Fibroblast of lung (primary cell): ENCODE measurements at places on chromosomes 13 and 19. TPM values are rescaled to one million over a fixed set of nuclear protein-coding genes. Genes with fewer than 3 reads are reported as not detected.
A peak's percentile ranks its signal among the peaks of the same experiment; 100 is the strongest.

DNA sequence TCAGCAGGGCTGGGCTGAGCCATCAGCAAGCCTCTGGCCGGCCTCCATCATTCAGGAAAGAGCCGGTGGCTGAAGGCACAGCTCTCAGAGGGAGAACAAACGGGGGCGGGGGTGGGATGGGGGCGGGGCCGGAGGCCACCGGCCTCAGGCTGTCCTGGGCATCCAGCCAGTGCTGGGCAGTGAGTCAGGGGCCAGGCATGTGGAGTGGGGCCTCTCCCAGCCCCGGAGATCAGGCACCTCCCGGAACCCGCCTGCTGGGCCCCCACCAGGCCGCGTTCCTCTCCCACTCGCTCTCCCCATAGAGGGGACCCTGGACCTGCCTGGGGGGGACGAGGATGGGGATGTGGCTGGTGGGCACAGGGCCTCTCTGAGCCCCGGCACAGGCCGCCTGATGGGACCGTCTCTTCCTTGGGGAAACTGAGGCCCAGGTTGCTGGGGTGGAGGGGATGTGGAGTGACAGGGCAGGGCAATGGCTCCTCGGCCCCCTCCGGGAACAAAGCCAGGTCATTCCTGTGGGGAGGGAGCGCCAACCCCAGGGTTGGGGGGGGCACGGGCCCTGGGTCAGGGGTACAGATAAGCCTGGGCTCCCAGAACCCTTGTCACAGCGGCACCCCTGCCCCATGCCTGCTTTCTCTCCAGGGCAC, 12.9 kb downstream of the SPC24 start:
- peak; percentile 90 for DNase-seq

DNA sequence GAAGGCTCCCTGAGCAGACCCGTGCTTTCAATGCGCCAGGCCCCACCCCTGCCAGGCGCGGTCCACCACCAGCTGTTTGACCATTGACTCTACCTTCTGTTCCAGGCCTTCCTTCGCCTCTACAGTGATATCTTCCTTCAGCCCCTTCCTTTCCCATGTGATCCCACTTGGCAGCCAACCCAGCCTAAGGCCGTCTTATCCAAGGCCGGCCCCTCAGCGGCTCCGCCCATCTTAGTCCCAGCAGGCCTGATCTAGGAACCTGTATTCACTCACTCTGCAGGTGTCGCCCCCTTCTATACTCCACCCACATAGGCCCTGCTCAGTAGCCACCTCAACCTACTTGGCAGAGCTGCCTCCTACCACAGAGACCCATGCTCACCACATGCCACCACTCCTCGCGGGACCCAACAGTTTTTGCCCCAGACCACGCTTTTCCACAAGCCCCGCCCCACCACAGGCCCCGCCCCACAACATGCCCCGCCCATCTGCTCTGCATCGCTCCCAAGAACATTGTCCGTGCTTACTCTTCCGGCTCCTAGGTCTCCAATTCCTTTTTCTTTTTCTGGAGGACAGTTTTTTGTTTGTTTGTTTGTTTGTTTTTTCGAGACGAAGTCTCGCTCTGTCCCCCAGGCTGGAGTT, 2.9 kb downstream of the RASIP1 start:
- no peak for DNase-seq

DNA sequence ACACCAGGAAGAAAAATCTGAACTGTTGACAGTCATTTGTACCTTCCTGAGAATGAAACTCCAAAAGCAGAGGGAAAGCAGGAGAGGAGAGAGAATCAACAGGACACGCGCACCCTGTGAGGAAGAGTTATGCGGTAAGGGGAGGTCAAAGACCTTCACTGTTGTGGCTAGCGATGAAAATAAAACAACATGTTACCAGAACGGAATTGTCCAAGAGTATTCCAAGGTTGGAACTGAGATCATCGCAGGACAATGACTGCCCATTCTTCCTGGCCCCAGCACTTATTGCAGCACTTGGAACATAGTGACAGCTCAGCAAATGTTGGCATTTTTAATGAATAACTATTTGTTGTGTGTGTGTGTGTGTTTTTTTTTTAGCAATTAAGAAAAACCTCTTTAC, 176.0 kb upstream of the TSC22D1 start:
- no peak for DNase-seq

- no peak for DNase-seq
These were observed 112.5 kb downstream of the COG6 start for GRCh38 chr13:39767791-39768517.

DNA sequence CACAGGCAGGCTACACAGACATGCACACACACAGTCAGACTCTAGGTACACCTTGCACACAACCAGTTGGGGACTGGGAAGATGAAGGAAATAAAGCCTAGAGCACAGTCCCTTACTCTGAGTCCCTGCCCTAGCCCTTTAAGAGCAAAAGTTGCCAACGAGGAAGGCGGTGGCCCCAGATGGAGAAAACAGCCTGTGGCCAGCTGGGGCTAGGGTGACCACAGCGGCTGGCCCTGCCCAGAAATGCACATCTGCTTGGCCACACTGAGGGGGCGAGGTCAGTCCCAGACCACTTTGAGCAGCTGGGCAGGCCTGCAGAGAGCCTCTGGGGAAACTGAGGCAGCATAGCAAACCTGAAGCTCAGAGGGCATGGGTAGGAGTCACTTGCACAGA, 52.3 kb downstream of the PTPRS start:
- peak; percentile 43 for DNase-seq

DNA sequence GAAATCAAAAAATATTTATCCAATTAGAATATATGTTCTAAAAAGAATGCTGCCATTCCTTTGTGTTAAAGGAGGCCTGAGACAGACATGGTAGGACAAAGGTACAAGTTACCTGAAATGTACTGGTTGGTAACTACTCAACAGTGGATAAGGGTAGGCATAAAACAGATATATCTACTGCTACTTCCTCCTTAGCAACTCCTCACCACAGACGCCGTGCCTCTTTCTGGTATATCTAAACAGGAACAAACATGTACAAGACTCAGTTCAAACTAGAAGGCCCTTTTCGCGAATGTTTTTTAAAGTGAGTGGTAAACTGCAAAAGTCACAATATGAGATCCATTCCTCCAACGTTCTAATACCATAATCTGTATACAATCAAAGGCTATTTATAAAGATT, 86.9 kb downstream of the TBC1D4 start:
- DNase-seq, result no peak

GRCh38 chr13:96020155-96020575, 33.0 kb downstream of the UGGT2 start:
- peak; percentile 64 for DNase-seq

GRCh38 chr13:114009590-114010400, 35.9 kb upstream of the C13orf46 start:
- no peak for DNase-seq

DNA sequence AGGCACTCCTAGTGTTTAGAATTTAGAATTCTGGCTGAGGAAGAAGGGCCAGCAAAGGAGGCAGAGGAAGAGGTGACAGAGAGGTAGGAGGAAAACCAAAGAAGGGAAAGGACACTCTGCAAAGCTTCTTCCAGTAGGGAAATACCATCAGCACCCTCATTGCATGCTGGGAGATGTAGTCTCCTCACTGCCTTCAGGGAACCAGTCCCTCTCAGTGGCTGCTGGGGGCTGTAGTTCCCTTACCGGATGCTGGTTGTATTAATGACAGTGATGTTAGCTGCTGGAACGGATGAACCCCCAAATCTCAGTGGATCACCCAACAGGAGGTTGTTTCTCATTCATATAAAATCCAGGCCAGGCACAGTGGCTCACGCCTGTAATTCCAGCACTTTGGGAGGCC, 10.1 kb downstream of the GRIN2D start:
- DNase-seq, result peak; percentile 67

The PLIN5 gene
- total RNA-seq, result not detected in 2 replicates

DNA sequence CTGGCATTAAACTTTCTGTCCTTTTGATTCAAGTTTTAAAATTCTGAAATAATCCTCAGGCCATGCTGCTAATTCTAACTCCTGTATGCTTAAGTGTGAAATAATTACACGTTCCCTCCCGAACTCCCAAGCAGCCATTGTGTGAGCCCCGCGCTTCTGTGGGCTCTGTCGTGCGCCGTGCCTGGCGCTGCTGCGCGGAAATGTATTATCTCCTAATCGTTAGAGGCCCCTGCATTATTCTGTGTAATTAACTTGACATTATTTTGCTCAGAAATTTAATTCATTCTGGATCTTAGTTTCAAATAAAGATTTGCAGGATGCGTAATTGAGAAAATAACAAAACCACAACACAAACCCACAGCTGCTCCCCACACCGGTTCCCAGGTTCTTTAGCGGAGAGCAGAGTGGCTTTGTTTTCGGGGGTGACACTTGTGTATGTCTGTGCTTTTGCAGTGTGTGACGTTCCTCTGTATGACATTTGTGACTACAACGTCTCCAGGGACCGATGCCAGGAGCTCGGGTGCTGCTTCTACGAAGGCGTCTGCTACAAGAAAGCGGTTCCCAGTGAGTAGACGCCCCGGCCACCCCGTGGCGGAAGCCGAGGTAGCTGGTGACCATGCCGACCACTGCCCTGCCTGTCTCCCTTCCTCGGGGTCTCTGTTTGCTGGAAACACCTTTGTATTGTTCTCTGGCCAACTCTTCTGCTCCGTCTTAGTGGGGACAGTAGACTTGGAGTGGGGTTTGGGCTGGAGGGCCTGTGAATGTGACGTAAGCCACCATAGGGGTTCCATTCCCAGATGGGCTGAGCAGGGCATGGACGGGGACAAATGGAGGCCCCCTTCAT, 7.5 kb downstream of the TEX29 start:
- DNase-seq, result no peak

The IGSF23 gene
- 0.26 and 0.33 TPM in 2 replicates for total RNA-seq
